ENCODE measurements at places on chromosomes 4 and X. TPM values are rescaled to one million over a fixed set of nuclear protein-coding genes. Genes with fewer than 3 reads are reported as not detected.

SSX2B gene
- total RNA-seq, result not detected

- no peak for DNase-seq
Observed at GRCh38 chrX:70481471-70482270, 37.0 kb downstream of the DLG3 start.

DNA sequence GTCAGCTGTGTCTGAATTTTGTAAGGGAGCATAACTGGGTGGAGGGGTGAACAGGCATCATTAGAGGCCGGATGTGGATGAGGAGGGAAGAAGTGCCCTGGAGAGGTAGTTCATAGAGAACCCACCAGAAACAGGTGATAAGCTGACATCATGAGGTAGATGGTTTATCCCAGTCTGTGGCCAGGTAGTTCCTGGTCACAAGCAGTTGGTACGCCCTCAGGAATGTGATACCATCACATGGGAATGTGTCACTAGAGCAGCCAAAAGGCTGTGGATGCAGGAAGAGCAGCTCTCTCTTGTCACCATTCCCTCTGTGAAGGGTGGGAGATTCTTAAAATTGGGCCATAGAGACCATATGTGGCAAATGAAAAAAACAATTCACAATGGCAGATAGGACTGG is 21.9 kb downstream of the MSN start:
- DNase-seq, result no peak

DNA sequence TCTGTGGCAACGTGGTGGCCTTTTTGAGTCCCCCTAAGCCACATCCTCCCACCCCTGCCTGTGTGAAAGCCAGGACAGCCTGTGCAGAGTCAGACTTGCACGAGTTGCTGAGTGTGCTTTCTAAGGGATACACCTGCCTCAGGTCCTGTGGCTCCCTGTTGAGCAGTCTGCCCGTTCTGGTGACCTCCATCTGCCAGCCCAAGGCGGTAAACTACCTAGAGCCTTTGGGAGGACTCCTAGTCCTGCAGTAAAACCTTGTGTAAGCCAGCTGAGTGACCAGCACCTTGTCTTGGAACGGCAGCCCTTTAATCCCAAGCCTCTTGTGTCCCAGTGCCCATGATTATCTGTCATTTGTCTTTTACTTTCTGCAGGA is 69.3 kb downstream of the NBDY start:
- DNase-seq, result no peak

DNA sequence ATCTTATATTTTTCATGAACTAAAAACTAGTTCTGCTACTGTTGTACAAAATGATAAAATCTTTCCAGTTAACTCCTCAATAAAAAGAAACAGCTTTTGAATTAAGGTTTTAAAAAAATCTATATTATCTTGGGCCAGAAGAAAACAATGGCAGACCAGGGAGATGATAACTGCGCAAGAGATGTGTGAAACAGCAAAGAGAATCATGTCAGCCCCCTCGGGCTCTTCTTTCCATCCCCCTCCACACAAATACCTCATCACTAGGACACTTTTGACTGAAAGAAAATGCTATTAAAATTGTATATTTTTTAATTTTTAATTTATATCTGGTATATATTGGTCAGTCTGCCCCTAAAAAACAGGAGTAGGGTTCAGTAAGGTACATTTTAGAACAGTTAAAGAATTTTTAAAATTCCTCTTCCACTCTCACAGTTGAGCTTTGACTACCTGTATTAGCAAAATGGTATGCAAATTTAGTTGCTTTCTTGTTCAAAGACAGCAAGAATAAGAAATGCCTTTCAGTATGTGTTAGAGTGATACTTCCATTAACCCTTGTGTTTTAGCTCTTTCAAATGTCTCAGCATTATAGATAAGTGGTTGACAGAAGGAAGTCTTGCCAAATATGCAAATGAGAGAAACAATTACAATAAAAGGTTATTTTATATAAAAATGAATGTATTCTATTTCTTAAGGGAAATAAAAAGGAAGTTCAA is 36.4 kb upstream of the LCORL start:
- no peak for DNase-seq

DNA sequence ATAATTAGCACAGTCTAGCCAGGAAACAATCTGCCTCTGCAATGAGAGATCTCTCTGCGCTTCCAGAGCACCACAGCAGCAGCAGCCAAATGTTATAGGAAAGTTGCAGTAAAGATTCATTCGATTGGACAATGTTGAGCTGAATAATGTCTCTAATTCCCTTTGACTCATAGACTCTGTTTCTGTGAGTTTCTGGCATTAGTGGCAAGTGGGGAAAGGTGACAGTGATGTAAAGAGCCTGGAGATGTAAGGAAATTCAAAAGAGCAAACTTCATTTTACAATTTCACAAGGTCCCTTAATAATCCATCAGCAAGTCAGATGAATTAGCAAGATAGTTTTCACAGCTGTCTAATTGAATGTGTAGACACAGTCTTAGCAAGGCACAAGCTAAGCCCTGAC is 184.4 kb downstream of the VEGFC start:
- DNase-seq, result no peak

- DNase-seq, result no peak
Observed at GRCh38 chr4:148332486-148332885, 109.7 kb downstream of the NR3C2 start.
